Activated CD4-positive, alpha-beta T cell treated with anti-CD3 and anti-CD28 coated beads for 48 hours (primary cell): ENCODE measurements at places on chromosomes 2 and 18.
A peak's percentile ranks its signal among the peaks of the same experiment; 100 is the strongest.

GRCh38 chr2:202120828-202121227, 47.8 kb downstream of the KIAA2012 start:
- DNase-seq, result no peak

DNA sequence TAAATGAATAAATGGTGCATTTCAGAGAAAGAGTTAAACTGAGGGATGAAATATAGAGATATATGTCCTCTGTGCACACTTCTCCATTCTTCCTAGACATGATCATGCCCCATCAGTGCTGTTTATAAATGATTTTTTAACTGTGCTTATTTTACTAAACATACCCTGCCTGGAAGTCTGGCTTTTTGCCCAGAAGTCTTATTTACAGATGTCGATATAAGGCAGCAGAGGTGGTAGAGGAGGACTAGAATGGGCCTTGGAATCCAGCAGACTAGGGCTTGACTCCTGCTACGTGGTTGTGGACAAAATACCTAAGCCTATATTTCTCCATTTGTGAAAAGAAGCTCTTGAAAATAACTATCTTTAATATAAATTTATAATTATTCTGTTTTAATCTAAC, 355.5 kb downstream of the RAD51AP2 start:
- no peak for DNase-seq

- no peak for DNase-seq
These were observed 276.4 kb upstream of the HS6ST1 start for GRCh38 chr2:128594953-128595677.

DNA sequence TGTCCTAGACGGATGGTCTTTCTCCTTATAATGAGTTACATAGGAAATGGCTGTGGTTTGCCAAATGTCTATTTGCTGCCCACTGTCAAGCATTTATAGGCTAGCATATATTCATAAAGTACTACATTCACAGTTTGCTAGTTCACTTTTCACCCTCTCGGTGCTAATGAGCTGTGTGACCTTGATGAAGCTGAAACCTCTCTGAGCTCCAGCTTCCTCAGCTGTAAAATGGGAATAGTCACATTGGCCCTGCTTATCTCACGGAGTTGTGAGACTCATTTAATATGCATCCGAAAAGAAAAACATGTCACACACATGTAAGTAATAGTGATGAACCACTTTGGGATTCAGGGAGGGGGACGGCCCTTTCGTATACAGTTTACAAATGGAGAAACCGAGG, 17.0 kb downstream of the PRKCE start:
- DNase-seq, result no peak

GRCh38 chr2:178202927-178203326, 8.6 kb downstream of the OSBPL6 start:
- DNase-seq, result no peak

DNA sequence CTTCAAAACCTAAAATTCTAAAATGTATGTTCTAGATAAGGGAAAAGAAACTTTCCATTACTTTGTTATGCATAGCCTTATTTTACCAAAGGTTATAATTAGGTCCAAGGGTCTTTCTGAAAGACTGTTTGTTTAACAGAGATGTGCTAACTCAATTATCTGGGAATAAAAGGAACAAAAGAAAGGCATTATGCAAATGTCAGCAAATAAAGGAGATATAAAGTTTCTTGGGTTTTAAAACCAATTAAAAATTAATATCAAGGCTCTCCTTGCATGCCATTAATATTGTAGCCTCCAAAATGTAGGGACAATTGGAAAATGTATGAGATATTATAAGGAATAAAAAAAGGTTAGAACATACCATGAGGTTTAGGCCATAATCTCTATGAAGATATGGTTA, 87.8 kb upstream of the DOCK10 start:
- no peak for DNase-seq

DNA sequence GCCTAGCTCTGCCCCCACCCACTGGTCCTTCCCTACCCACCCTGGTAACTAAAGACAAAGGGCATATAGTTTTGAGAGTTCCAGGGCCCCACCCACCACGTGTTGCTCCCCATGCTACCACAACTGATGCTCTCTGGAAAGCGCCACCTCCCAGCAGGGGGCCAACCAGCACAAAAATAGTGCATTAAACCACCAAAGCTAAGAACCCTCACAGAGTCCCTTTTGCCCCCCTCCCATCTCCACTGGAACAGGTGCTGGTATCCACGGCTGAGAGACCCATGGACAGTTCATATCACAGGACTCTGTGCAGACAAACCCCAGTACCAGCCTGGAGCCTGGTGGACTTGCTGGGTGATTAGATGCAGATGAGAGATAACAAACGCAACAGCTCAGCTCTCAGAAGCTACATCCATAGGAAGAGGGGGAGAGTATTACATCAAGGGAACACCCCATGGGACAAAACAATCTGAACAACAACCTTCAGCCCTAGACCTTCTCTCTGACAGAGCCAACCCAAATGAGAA, 715.9 kb downstream of the NUP35 start:
- no peak for DNase-seq

- no peak for DNase-seq
These were observed 560.9 kb downstream of the LRP1B start for GRCh38 chr2:141569941-141570340.

- peak; percentile 4 for DNase-seq
These were observed 7.0 kb upstream of the SATB2 start for GRCh38 chr2:199464606-199465352.

- no peak for DNase-seq
These were observed 69.0 kb upstream of the LMAN1 start for GRCh38 chr18:59428018-59428417.

- no peak for DNase-seq
These were observed 273.6 kb downstream of the PAX3 start for GRCh38 chr2:222024932-222025880.

GRCh38 chr2:168114040-168114439, 133.4 kb downstream of the STK39 start:
- no peak for DNase-seq

GRCh38 chr18:75828379-75828778, 400.9 kb upstream of the SMIM21 start:
- DNase-seq, result no peak

DNA sequence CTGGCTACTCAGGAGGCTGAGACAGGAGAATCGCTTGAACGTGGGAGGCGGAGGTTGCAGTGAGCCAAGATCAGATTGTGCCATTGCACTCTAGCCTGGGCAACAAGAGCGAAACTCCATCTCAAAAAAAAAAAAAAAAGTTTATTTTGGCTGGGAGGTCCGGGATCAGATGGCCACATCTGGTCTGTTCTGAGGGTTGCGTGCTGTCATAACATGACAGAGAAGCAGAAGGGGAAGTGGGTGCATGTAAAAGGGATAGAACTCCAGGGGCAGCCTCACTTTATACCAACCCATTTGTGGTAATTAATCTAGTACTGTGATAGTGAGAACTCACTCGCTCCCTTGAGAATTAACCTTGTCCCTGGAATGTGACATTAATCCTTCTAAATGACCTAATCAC, 101.2 kb downstream of the PTPN4 start:
- no peak for DNase-seq

DNA sequence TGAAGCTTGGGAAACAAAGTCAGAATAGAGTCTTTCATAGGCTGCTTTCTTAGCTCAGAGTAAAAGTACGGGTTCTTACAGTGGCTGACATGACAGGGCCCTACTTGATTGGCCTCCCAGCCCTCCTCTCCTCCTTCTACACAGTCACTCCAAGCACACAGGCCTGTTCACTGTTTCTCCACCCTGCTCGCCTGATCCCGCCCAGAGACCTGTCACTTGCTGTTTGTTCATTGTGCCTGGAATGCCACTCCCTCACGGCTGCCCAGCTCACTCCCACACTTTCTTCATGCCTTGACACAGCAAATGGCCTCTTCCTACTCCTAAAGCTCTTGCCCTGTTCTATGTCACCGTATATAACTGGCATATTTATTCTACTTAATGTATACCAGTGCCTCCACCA, 104.8 kb downstream of the MAP4K4 start:
- no peak for DNase-seq

DNA sequence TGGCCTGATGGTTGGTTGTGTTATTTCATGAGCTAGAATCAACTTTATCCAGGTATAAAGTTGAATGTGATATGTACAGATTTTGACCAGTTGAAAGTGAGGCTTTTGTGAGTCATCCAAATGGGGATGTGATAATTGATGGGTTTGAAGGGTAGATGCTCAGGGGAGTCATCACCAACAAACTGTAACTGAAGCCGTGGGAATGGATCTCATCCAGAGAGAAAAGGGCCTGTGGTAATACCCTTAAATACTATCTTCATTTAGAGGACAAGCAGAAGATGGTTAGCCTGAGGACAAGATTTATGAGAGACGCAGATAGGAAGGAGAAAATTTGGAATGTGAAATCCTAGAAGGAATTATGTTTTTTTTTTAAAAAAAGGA, 90.5 kb upstream of the MYO3B start:
- no peak for DNase-seq

GRCh38 chr2:17821535-17822444, 5.5 kb downstream of the MSGN1 start:
- DNase-seq, result no peak

GRCh38 chr2:19676770-19677169, 225.0 kb downstream of the TTC32 start:
- DNase-seq, result no peak

DNA sequence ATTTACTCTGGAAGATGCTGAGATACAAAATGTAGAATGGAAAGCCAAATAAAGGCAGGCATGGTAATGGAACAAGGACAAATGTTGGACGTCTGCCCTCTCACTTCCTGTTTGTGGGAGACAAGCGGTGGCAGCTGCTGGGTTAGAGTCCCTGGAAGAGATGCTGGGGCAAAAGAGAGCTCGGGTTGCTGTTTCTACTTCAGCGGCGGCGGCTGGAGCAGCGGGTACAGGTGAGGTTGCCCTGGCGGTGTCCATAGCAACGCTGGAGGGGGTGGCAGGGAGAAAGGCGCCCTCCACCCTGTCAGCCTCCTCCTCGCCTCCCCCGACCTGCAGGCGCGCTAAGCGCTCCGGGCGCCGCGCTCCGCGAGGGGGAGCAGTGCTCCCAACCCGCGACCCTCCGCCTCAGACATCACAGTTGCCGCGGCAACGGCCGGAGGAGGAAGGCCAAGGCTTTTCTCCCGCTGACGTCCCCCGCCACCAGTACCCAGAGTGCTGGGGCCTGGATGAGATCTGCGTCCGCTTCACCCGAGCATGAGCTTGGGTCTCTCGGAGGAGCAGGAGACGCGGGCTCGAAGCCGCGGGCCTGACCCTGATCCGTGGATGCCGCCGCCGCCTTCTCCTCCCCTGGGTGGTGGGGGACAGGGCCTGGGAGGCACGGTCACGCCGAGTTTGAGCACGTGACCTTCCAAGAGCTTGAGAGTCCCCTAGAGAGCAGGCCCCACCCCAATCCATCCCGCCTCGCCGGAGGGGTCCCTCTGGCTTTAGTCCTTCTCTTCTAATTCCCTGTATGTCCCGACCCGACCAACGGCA, 65.6 kb downstream of the NOL4 start:
- no peak for DNase-seq
